NCI-H2171 (cell line): ENCODE measurements at places on chromosomes 11 and 22.

DNA sequence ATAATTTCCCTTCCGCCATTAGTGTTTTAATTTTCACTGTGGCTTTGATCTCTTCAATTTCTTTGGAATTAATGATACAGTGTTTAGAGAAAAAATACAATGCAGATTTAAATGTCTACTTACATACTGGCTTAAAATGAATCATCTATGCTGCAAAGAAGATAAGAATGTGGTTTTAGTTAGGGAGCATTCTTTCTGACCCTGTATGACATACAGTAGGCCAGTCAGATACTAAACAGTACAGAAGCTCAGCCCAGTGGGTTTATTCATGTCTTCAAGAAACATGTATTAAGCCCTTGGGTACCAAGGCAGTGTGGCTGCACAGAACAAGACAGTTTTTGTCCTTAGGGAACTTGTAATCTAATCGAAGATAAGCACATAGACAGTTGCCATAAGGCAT, 268.8 kb downstream of the DDX10 start:
- DNase-seq = no peak

DNA sequence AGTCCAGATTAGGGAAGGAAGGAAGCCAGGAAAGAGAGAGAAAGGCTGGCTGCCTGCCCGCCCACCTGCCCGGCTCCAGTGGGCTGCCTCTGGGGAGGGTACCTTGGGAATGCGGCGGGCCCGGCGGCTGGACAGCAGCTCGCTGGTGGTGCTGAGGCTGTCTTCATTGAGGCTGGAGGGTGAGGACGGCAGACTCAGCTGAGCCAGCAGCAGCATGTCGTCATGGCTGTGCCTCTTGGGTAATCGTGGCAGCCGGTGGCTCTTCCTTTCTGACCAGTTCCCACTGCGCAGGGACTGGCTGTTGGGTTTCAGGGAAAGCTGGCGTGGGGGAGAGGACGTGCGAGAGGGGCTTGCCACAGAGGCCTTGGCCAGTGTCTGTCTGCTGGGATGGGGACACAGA, 32.9 kb downstream of the RPL27A start:
- no peak for DNase-seq

GRCh38 chr11:15028379-15028778, 45.0 kb upstream of the CALCB start:
- no peak for DNase-seq

DNA sequence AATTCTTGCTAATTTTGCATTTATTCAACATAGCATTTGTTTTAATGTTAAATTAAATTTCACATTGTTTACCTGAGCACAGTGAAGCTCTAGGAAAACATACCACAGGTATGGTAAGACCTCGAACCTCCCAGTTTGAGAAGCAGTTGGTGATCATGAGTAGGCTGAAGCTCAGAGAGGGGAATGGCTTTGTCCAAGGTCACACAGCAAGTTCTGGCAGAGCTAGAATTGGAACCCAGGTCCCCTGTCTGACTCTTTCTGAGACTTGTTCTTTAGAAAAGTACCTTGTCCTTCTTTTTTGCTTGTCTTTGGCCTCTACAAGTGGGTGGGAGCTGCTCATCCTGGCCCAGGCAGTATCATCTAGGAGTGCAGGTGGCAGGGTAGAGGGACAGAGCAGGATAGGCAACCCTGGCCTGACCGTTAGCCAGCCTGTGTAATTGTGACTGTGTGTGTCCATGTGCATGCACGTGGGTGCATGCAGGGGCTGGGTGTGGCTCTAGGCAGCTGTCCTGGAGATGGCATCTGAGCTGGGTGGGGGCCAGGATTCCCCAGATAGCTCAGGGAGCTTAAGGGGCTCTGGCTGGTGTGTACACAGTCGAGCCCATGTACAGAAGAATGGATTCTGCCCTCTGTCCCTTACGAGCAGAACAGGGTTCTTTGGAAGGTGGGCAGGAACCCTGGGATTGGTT, 21.6 kb downstream of the PHLDB1 start:
- no peak for DNase-seq

- no peak for DNase-seq
These were observed 6.0 kb upstream of the MAPK11 start for GRCh38 chr22:50276143-50276542.

DNA sequence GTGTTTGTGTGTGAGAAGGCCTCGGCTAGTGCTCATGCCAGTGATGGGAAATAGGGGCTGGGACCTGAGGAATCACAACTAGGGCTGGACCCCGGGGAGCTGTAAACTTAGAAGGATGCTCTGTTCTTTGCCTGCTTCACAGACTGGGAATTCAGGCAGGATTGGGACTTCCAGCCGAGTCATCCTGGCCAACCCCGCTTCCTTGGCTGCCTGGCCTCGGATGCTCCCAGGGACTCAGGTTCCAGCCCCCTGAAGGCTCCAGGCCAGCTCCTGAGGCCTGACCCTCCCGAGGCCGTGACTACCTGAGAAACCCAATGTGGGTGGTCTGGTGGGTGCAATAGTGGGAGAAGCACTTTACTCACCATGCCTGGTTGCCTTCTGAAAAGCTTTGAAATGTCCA, 44.7 kb downstream of the IRAG1 start:
- no peak for DNase-seq

DNA sequence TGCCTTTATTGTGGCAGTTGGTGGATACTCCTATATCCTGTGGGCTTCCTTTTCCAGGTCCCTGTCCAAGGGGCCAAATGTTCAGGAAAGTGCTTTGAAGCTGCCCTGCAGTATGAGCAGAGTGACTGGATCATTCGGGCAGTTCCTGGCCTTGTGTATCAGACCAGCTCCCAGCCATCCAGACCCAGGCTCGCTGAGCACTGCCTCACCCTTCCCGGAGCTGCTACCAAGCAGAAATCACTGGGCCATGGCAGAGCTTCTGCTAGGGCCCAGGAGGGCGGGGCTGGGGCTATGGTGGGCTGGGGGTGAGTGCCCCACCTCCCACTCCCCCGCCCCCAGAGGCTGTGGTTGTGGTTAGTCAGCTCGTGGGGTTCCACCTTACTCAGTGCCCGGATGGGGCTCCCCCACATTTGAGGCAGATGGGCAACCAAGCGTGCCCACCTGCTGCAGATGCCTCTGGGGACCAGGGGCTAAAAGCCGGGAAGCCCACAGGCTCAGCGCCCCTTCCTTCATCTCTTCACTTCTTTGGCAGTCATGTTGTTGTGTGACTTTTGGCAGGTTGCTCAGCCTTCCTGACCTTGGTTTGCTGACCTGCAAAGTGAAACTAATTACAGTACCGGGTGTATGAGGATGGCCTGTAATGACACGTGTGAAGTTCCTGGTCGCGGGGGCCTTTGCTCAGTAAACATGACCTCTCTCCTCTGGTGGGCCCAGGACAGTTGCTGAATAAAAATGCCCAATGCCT, 2.1 kb upstream of the LRRC32 start:
- no peak for DNase-seq

DNA sequence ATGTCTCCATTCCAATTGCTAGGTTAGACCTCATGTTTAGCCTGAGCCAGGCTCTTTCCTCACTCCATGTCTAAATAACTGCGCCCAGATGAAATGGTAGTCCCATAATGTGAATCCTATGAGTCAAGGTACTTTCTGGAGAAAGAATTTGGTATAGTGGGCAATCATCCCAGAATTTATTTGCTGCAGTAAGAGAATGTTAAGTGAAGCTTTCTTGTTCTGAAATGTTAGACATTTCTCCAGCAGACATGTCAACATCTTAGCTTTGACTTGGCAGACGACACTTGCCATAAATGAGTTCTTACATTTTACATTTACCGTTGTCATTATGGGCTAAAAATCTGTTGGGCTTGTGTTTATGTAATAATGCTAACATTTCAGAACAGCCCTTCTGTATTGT, 165.2 kb downstream of the PGR start:
- DNase-seq = no peak

DNA sequence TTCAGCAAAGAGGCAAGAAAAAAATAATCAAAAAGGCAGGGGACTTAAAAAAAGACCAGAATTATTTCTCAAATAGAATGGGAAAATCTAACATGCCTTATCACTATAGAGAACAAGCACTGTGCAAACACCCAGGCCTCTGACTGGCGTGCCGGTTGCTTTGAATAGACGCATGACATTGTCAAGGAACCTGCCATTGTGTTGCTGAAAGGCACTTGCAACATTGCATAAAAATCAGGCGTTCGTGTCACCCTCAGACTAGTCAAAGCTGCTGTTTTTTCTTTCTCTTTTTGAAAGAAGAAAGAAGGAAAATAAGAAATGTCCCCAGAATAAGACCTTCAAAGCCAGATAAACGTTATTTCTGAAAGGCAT, 549.3 kb upstream of the CADM1 start:
- no peak for DNase-seq

DNA sequence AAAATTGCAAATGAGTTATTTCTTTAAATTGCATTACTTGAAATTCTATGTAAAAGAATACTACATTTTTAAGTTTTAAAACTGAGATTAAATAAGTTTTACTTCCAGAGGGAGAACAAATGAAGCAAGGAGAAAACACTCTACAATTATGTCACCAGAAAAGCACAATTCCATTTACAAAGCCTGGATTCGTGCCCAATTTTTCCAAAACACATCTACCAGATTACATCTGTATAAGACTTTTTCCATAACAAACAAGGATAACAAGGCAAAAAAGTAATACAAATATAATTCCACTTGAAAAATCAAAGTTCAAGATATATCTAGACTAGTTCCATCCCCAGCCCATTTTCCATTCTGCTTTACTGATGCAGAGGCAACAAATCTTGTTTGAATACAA, 40.5 kb downstream of the MTMR2 start:
- no peak for DNase-seq

- no peak for DNase-seq
These were observed 13.7 kb downstream of the PHF21B start for GRCh38 chr22:44996120-44996519.

- no peak for DNase-seq
These were observed at the start of gene GRIA4 for GRCh38 chr11:105609832-105610781. TSS of gene GRIA4 (plus strand) at chr11:105610073. CDS start at chr11:105610998, 925 bp downstream.

DNA sequence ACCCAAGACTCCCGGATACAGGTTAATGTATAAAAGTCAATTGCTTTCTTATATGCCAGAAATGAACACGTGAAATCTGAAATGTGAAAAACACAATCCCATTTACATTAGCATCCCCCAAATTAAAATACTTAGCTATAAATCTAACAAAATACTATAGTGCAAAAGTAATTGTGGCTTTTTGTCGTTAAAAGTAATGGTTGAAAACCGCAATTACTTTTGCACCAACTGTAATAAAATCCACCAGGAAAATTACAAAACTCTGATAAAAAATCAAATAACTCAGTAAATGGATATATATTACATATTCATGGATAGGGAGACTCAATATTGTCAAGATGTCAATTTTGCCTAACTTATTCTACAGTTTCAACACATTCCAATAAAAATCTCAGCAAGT, 4.6 kb downstream of the TMEM225 start:
- no peak for DNase-seq

GRCh38 chr22:50030297-50031188, 18.0 kb upstream of the IL17REL start:
- peak; percentile 75 for DNase-seq

- peak; percentile 62 for DNase-seq
These were observed 6.7 kb downstream of the OR6M1 start for GRCh38 chr11:123799438-123799837.

DNA sequence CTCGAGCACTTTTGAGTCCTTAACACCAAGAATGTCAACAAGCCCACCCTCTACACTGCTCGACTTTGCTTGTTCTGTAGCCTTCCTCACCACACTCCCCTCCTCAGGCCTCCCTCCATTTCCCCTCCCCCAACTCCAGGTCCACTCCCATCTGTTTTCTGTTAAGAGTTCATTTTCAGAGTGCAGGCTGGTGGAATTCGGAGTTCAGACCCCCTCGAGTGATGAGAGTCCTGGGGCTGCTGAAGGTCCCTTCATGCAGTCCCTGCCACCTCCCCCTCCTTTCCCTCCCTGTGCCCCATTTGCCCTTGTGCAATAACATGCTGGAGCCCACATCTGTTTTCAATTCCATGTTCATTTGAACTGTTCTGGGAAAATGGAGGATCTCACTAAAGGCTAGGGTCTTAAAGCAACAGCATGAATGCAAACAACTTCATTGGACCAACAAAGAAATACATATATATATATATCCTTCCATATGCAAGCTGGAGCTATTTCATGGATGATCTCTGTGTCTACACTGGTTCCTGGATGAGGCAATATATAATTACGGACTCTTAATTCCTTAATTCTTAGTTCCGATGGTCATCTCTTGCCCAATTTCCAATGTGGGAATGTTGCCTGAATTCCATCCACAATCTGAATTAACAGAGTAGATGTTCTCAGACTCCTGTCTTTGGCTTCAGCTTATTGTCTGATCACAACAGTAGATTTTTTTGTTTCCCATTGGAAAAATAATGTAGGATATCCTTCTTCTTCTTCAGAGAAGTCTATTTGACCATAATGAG, 340.4 kb downstream of the ETS1 start:
- DNase-seq = no peak

GRCh38 chr11:7655253-7656217, 17.8 kb downstream of the CYB5R2 start:
- DNase-seq = no peak

- DNase-seq = no peak
These were observed 22.2 kb upstream of the CTSD start for GRCh38 chr11:1785749-1786413.

DNA sequence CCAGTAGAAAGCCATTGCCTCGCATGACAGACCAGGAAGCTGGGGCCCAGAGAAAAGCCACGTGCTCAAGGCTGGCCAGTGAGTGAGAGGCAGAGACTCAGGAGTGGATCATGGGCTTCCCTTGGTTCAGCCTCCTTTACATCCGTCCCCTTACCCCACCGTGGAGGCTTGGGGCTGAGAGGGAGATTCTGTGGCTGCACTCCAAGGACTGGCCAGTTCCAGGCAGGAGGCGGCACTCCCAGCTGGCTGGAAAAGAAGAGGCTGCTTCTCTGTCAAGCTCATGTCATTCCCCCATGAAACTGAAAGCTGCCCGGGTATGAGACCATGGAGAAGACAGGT, 6.6 kb upstream of the ASCL2 start:
- no peak for DNase-seq

GRCh38 chr11:119496469-119496868, 73.5 kb upstream of the THY1 start:
- DNase-seq = no peak

- DNase-seq = no peak
These were observed 26.5 kb downstream of the SYT13 start for GRCh38 chr11:45259592-45259991.

GRCh38 chr11:36131721-36132397, 157.4 kb downstream of the COMMD9 start:
- DNase-seq = peak; percentile 30

DNA sequence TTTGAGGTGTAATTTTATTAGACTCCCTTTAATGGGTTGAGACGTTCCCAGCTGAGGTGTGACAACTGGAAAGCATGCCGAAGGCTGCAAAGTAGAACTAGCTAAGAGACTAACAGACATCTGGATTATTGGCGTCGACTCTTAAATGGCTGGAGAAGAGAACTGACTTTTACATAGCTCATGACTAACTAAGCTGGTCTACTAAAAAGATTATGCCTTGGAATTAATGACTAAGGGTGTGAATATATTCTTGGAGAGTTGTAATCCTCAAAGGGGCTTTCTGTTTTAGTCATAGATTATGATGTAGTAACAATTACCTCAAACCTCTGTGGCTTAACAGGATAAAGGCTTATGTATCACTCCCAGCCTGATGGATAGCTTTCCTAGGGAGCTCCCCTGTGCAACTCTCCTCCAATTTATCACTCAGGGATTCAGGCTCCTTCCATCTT, 39.5 kb upstream of the SLC5A12 start:
- no peak for DNase-seq
